ENCODE measurements at places on chromosomes 7 and 10.

DNA sequence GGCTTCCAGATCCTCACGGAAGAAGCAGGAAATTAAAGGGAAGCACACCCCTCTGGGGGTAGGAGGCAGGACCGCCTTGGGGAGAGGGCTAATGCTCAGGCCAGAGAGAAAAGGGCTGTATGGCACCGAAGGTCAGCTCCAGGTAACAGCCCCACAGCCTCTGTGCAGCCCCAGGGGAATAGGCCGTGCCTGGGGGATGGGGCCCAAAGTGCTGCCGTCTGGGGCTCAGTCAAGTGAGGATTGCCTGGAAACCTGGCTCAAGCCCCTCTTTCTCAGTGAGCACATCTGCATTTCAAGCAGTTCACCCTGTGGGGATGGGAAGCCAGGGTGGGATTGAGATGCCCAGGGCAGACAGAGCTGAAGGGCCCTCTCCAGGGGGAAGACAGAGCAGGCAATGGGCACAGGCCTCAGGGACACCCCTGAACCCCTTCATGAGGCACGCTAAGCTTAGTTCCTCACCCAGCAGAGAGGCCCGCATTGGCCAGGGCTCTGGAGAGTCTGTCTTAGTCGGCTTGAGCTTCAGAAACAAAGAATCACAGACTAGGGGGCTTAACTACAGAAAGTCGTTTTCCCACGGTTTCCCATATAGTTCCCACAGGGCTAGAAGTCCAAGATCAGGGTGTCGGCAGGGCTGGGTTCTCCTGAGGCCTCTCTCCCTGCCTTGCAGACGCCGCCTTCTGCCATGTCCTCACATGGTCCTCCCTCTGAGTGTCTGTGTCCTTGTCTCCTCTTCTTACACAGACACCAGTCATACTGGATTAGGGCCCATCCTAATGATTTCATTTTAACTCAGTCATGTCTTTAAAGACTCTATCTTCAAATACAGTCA is 118.2 kb downstream of the PTPN20 start:
- no peak for DNase-seq

- no peak for DNase-seq
These were observed 9.7 kb downstream of the STAMBPL1 start for GRCh38 chr10:88889559-88890337.

DNA sequence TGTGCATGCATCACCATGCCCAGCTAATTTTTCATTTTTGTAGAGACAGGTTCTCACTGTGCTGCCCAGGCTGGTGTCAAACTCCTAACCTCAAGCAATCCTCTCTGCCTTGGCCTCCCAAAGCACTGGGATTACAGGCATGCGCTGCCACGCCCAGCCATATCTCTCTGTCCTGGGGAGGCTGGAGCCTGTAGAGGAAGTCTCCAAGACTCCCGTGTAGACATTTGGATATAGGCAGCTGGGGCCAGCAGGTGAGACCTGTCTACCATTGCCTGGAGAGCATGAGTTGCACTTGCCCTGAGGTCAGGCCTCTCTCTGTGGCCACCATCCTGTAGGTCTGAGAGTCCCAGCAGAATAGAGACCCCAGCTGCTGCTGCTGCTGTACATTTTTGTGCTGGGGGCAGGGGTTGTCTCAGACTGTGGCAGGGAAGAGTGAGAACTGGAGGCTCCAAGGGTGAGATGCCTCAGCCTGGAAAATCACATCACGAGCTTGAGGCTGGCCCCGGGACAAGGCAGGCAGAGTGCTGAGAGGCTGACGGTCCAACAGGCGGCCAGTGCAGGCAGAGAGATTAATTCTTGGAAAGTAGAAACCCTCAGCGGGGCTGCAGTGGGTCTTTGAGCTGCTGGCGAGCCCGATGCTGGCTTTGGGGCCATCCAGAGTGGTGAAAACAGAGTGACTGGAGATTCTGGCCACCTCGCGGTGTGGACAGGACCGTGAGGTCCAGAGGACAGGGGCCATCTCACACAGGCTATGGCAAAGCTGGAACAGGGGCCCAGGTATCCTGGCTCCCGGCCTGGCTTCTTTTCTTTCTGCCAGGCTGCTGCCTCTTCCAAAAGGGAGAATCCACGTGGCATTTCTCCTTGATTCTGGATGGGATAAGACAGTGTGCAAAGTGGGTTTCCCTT is 60.9 kb downstream of the TMEM270 start:
- DNase-seq, result no peak

- DNase-seq, result no peak
These were observed 84.7 kb downstream of the MMRN2 start for GRCh38 chr10:86872757-86873156.

DNA sequence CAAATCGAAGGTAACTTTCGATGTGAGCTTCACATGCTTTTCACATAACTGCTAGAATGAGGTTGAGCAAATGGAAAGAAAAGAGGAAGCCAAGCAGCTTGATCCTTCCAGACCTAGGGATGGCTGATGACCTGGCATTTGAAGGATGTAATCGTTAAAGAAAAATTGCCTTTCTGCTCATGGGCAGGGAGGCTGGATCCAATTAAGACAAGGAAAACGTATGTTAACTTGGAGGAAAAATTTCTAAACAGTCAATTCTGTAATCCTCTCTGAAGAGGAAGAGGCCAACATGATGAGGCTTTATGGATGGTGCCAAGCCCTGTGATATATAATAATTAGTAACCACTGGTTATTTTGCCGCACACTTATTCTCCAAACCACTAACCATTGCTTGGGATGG is 12.5 kb downstream of the GRK5 start:
- no peak for DNase-seq

GRCh38 chr7:118689403-118689802 is 464.9 kb downstream of the ANKRD7 start:
- no peak for DNase-seq

DNA sequence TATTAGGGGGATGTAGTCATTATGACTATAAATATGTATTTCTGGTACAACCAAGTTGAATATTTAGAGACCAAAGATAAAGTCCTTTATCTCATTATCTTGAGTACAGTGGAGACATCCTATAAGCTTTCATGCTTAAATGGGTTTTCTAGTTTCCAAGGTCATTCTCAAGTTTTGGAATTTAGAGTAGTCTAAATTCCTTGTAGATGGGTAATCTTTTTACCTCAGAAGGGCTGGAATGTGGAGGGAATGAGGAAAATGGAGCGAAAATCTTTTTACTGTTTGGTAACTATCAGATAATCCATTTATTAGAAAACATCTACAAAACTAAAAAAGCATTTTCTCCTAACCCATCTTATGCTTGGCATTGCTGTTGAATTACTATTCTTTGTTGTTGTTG is 181.3 kb downstream of the RNF133 start:
- DNase-seq, result no peak

DNA sequence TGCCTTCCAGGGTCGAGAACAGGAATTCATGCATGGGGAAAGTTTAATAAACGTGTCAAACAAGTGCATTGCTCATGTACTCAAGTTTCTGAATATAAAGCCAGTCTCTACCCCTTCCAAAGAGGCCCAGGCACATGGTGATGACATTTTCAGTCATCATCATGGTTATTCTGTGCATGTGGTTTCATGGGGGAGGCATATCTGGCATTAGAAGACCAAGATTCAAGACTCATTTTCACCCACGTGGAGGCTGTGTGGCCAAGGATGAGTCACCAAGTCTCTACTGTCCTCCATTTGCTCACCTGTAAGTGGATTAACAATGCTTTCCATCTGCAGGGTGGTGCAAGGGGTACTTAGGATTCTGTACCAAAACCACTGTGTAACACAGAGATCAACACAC is 34.0 kb upstream of the CNPY1 start:
- DNase-seq, result no peak

- peak; percentile 39 for DNase-seq
These were observed 112.2 kb downstream of the CLEC2L start for GRCh38 chr7:139635526-139636302.

GRCh38 chr10:104581884-104582601 is 59.0 kb upstream of the SORCS3 start:
- DNase-seq, result no peak

DNA sequence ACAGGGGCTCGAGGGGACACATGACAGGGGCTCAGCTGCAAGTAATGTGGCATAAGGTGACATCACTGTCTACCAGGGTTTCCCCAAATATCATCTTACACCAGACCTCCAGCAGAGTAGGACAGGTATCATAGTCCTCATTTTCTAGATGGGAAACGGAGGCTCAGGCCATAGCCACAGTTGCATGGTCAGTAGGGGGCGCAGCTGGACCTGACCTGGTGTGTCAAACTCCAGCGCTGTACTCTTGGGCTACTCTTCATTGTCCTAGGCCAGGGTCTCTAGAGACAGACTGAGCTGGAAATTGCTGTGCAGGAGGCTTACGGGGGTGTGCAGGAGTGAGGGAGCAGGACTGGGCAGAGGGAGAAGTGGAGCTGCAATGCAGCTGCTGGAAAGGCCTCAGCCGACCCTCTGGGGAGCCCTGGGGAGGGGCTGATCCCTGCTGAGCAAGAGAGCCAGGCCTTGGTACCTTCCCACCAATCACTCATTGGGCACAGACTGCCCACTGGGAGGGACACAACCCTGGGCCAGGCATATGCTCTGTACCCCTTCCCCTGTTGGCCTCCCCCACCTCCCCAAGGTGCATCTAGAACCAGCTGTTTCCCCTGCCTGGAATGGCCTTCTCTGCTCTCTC is 89.9 kb downstream of the CDH23 start:
- no peak for DNase-seq

DNA sequence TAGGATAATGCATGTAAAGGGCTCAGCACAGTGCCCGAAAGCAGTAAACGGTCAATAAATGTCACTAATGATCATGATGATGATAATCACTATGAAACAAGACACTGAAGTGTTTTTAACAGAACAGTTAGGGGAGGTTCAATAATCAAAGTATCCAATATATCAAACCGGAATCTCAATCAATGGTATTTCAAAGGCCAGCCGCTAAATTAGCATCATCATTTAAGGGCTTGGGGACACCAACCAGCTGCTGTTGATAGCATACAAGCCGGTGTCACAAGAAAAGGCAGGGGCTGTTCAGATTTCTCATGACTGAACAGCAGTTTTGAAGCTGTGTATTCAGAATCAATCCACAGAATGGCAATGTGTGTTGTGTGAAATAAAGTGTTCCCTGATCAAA is 316.0 kb upstream of the NPVF start:
- DNase-seq, result no peak

DNA sequence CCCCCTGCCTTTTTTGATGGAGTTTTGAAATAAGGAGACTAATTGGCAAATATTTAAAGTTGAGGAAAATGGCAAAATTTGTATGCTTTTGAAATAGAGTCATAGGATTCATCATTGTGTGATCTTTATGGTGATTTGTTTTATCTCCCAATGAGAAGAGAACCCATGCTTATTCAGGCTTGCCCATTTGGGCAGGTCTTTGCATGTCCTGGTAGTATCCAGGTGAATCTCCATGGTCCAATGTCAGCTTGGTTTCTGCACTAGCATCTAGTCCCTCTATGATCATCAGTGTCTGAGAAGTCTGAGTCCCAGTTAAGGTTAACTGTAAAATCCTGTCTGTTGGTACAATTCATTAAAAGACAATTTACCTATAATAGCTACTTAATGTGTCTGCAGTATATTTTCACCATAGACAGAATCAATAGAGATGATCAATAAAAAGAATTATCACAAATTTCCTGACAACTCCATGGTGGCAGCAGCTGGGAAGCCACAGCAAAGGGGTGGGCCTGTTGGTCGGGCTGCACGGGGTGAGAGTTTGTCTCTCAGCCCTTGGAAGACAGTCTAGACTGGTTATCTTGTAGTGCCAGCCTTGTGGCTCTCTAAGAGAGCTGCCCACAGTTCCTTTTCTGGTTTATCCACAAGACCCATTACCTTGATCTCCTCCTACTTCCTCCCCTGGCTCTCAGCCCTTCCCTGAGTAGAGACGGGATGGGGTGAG is 22.2 kb upstream of the BMPER start:
- DNase-seq, result no peak

All from T-helper 1 cell (primary cell).